Suprapubic skin (tissue), 4 donors: ENCODE measurements at places on chromosomes 5 and 9. TPM values are rescaled to one million over a fixed set of nuclear protein-coding genes. Genes with fewer than 3 reads are reported as not detected.
A peak's percentile ranks its signal among the peaks of the same experiment; 100 is the strongest.

Gene PCDHB4
- 5.6 TPM for total RNA-seq

DNA sequence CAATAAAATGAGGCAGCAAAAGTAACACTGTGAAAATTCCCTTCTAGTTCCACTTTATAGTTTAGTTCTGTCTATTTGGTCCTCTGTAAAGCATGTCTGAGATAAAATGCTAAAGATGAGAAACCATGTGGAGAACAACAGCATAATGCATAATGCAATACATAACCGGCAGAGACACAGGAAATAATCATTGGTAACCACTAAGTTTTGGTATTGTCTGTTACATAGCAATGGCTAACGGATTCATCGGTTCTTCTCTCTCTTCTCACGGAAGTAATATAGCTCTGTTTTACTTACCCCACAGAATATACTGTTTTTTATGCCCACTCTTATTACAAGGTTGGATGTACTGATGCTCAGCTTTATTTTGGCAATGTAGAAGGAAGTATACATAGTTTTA, 158.9 kb downstream of the FAM174A start:
- H3K27ac ChIP-seq: no peak overlapping the region
- DNase-seq: no peak
- no peaks in the 10 kb centered on the region for H3K36me3 ChIP-seq
- H3K4me1 ChIP-seq: no peaks in the 10 kb centered on the region
- no peaks in the 10 kb centered on the region for H3K27me3 ChIP-seq
- no peak overlapping the region for H3K4me3 ChIP-seq

GRCh38 chr9:26754509-26755164, 138.0 kb downstream of the CAAP1 start:
- H3K4me3 ChIP-seq: no peak overlapping the region
- H3K27ac ChIP-seq: no peak overlapping the region
- DNase-seq: no peak
- no peaks in the 10 kb centered on the region for H3K4me1 ChIP-seq
- no peaks in the 10 kb centered on the region for H3K36me3 ChIP-seq
- H3K27me3 ChIP-seq: no peaks in the 10 kb centered on the region

- no peak overlapping the region for H3K27ac ChIP-seq
- no peak overlapping the region for H3K4me3 ChIP-seq
- no peaks in the 10 kb centered on the region for H3K36me3 ChIP-seq
- H3K27me3 ChIP-seq: no peaks in the 10 kb centered on the region
- DNase-seq: no peak
Observed at GRCh38 chr5:170423692-170424091, 34.5 kb upstream of the KCNMB1 start.

GRCh38 chr5:147539053-147539452, 29.2 kb upstream of the DPYSL3 start:
- DNase-seq: no peak
- H3K27me3 ChIP-seq: no peaks in the 10 kb centered on the region
- no peaks in the 10 kb centered on the region for H3K4me1 ChIP-seq
- H3K36me3 ChIP-seq: no peaks in the 10 kb centered on the region
- no peak overlapping the region for H3K27ac ChIP-seq

DNA sequence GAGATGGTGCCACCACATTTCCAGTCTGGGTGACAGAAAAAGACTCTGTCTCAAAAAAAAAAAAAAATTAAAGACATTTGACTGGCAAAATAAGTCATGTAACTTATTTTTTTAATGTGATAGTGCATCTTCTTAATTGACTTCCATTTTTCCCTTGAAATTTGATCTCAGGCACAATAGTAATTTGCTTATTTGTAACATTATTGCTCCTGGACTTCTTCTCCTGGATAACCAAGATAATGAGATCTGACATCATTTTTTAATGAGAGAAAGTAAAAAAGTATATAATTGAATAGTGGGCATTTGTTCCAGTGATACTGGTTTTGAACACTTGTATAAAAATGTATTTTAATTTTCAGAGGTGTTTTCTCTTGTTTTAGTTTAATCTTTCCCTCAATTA, 3.5 kb downstream of the ARHGEF28 start:
- no peak for DNase-seq
- H3K27ac ChIP-seq: no peak overlapping the region
- H3K4me1 ChIP-seq: peaks cover 17% of the 10 kb centered on the region
- no peaks in the 10 kb centered on the region for H3K27me3 ChIP-seq

GRCh38 chr9:124265551-124265950, 7.8 kb downstream of the NEK6 start:
- H3K27ac ChIP-seq: no peak overlapping the region
- DNase-seq: no peak
- H3K27me3 ChIP-seq: no peaks in the 10 kb centered on the region
- no peaks in the 10 kb centered on the region for H3K36me3 ChIP-seq
- H3K4me3 ChIP-seq: no peak overlapping the region
- H3K4me1 ChIP-seq: peaks cover 64% of the 10 kb centered on the region

- H3K27me3 ChIP-seq: no peaks in the 10 kb centered on the region
- H3K4me1 ChIP-seq: no peaks in the 10 kb centered on the region
- DNase-seq: no peak
- no peak overlapping the region for H3K27ac ChIP-seq
- H3K36me3 ChIP-seq: no peaks in the 10 kb centered on the region
Observed at GRCh38 chr5:98813755-98814154, 40.3 kb downstream of the RGMB start.

Gene TRPM6
- 1.3 TPM for total RNA-seq

DNA sequence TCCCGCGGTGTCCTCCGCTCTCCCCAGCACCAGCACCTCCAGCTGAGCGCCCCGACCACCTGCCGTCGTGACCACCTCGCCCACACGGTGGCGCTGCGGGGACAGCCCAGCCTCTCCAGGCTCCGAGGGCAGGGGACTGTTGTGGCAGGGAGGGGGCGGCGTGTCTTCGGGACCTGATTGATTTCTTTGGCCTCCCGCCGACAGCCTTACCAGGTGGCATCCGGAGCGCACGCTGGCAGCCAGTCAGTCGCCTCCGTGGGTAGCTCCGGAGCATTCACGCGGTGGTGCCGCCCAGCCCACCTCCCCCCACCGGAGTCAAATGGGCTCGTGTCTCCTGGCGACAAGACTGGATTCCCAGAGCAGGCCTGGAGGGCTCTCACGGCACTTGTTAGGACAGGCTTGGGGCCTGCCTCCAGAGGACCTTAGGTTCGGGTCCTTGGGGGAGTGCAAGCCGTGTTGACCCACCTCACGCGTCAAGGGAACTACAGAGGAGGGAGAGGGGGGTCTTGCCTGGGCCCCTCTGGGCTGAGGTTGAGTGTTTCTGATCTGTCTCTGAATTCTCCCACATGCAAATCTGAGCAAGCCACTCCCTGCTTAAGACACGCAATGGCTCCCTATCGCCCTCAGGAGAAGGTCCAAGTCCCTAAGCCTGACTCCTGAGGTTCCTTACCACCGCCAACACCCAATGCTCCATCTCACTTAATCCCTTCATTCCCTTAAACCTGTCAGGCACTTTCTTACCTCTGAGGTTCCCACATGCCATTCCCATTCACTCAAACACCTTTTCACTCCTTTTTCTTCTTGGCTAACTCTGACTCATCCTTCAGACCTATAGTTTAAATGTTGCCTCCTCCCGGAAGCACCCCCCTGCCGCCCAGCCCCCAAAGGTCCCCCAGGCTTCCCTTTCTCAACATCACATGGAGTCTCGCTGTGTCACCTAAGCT, 51.2 kb upstream of the GGTA1 start:
- no peaks in the 10 kb centered on the region for H3K36me3 ChIP-seq
- peak overlapping the region; percentile 38 for H3K4me3 ChIP-seq
- no peaks in the 10 kb centered on the region for H3K27me3 ChIP-seq
- peak; percentile 89 for DNase-seq
- peaks cover 20% of the 10 kb centered on the region for H3K4me1 ChIP-seq
- no peak overlapping the region for H3K27ac ChIP-seq

DNA sequence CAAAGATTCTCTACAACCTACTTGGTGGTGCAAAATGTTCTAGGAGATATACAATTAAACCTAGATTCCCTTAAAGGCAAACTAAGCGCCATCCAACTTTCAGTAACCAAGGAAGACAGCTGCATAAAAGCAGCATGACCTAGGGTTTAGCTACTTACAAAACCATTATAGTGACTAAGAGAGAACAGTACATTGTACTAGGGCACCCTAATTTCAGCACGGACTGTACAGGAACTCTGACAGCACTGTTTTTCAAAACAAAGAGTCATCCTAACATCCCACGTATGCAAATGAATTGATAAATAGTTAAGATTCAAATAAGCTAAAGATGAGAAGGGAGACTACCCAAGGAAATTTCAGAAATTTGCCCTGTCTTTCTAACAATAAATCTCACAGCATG, 30.0 kb downstream of the STRBP start:
- H3K27ac ChIP-seq: no peak overlapping the region
- no peak for DNase-seq
- no peaks in the 10 kb centered on the region for H3K27me3 ChIP-seq
- H3K4me1 ChIP-seq: no peaks in the 10 kb centered on the region
- H3K4me3 ChIP-seq: no peak overlapping the region

GRCh38 chr9:86486891-86487837, 133.0 kb upstream of the TUT7 start:
- H3K27ac ChIP-seq: no peak overlapping the region
- H3K4me3 ChIP-seq: no peak overlapping the region
- no peak for DNase-seq
- no peaks in the 10 kb centered on the region for H3K36me3 ChIP-seq
- peaks cover 14% of the 10 kb centered on the region for H3K4me1 ChIP-seq

Gene PCDHGA1
- total RNA-seq: 0.26 TPM

Gene PCDHB14
- 6.5 TPM for total RNA-seq

DNA sequence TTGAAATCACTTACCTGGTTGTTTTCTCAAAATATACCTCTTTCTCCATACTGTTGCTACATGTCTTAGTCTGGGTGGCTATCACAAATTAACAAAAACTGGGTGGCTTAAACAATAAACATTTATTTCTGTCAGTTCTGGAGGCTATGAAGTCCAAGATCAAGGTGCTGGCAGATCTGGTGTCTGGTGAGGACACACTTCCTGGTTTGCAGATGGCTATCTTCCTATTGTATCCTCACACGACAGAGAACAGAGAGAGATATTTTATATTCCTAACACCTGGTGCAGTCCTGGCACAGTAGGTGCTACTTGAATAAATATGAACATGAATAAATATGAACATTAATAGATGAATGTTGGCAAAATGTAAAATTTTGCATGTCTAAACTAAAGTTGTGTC, 164.3 kb upstream of the ACOT12 start:
- no peak overlapping the region for H3K27ac ChIP-seq
- no peak overlapping the region for H3K4me3 ChIP-seq
- H3K36me3 ChIP-seq: no peaks in the 10 kb centered on the region
- peaks cover 4% of the 10 kb centered on the region for H3K4me1 ChIP-seq
- H3K27me3 ChIP-seq: no peaks in the 10 kb centered on the region

Gene BARHL1
- total RNA-seq: not detected

DNA sequence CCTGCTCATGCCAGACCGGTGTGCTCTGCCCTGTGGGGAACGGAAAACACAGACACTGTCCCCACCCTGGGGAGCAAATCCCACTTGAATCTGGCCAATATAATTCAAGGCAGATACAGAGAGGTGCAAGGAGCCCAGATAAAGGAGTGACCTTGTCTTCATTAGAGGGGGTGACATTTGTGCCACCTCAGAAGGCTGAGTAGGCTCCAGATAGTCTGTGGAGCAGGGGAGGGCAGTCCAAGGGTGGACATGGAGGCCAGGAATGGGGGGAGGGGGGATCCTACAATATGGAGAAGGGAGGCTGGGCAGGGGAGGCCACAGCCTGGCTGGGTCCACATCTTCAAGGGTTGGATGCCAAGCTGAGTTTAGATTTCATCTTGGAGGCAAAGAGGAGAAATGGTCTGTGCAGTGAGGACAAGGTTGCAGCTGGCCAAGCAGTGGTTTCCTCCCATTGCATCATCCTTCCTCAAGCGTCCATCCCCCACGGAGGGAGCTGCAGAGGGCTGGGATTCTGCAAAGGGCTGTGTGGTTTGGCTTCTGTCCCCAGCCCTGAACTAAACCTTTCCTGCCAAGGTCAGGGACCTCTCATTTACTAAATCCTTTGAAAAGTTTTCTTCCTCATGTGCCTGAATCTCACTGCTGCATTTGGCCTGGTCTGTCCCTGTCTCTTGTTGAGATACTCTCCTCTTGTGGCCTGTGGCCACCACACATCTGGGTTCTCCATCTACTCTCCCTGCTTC, 60.1 kb downstream of the GALNT12 start:
- H3K4me3 ChIP-seq: no peak overlapping the region
- H3K27ac ChIP-seq: peak overlapping the region; percentile 50
- H3K4me1 ChIP-seq: peaks cover 39% of the 10 kb centered on the region

GRCh38 chr5:139952574-139952973, 90.5 kb downstream of the NRG2 start:
- no peak for DNase-seq
- peaks cover 5% of the 10 kb centered on the region for H3K4me1 ChIP-seq
- no peak overlapping the region for H3K4me3 ChIP-seq
- no peaks in the 10 kb centered on the region for H3K36me3 ChIP-seq
- no peaks in the 10 kb centered on the region for H3K27me3 ChIP-seq
- H3K27ac ChIP-seq: no peak overlapping the region

Gene MSMP
- total RNA-seq: not detected

- H3K27me3 ChIP-seq: no peaks in the 10 kb centered on the region
- H3K27ac ChIP-seq: no peak overlapping the region
- DNase-seq: no peak
- no peaks in the 10 kb centered on the region for H3K4me1 ChIP-seq
Observed at GRCh38 chr9:116100711-116101121, 52.9 kb upstream of the PAPPA start.

Gene SH3RF2
- 146 TPM for total RNA-seq

DNA sequence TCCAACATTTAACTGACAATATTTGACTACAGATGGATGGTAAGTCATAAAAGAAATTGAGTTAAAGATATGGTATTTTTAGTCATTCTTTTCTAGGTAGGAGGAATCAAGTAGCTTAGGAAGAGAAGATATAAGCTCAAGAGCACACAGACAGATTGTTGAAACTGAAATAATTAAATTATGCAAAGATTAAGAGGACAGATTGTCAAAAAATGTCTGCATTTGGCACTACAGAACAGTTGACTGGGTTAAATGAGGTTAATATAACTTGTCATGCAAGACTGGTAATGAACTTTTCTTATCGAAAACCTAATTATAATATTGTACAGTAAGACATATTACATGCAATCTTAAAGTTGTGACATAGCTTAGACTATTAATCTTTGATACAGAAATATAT, 36.3 kb upstream of the TRPM3 start:
- no peak overlapping the region for H3K4me3 ChIP-seq
- no peaks in the 10 kb centered on the region for H3K4me1 ChIP-seq
- no peak overlapping the region for H3K27ac ChIP-seq
- H3K27me3 ChIP-seq: no peaks in the 10 kb centered on the region

GRCh38 chr5:158451203-158451992, 592.5 kb upstream of the CLINT1 start:
- no peak overlapping the region for H3K27ac ChIP-seq
- H3K36me3 ChIP-seq: no peaks in the 10 kb centered on the region
- no peak for DNase-seq
- H3K4me1 ChIP-seq: no peaks in the 10 kb centered on the region
- no peak overlapping the region for H3K4me3 ChIP-seq

DNA sequence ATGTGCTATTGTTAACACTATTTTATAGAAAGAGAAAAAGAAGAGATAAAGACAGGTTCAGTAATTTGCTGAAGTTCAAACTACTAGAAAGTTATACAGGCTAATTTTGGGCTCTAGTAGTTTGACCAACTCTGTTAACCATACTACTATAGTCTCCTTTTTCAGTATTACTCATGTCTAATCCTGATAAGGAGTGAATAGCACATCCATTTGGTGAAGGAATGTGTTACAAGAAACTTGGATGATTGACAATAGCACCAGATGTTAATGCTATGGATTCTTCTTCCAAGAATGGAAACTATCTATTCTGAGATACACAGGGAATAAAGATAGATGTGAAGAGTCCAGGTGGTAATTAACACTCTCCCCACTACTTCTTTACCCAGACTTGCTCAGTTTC, 677.3 kb downstream of the PRELID2 start:
- H3K36me3 ChIP-seq: no peaks in the 10 kb centered on the region
- H3K27ac ChIP-seq: no peak overlapping the region
- DNase-seq: no peak
- H3K27me3 ChIP-seq: no peaks in the 10 kb centered on the region
